GM23338 (cell line): ENCODE measurements at places on chromosomes 5 and 9. TPM values are rescaled to one million over a fixed set of nuclear protein-coding genes. Genes with fewer than 3 reads are reported as not detected.

DNA sequence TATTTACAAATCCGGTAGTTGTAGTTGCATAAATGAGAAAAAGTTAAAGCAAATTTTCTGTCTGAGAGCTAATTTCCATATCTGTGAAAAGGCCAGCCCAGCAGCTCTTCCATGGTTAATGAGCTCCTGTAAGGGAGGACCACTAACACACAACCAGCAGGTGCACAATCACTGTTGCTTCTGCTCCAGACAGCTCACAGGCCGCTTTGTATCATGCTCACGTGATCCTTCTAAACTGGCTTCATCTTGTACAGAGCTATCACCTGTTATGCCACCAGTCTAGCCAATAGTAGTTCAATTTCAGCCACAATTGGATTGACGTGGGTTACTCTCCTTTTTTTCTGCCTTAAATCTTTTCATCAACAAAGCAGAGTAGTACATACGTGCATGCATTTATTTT, 38.3 kb upstream of the FBXL17 start:
- H3K4me1 ChIP-seq: peaks cover 4% of the 10 kb centered on the region; the same call in 1 of the 2 replicates

DNA sequence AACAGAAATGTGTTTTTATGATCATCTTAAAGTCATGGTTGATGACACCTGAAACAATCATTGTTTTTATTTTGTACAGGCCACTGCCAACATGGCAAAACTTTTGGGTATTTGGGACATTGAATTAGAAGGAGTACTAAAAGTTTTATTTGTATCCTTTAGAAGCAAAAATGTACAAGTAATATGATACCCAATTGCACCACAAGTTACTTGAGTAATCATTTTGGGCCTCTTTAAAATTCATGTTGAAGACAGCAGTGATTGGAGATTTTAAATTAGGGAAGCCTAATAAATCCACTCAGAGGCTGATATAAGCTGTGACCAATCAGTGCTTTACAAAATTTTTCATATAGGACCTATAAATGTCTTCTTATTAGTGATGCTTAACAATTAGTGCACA, 212.9 kb downstream of the MARCHF11 start:
- no peaks in the 10 kb centered on the region for H3K27me3 ChIP-seq
- no peak for DNase-seq
- H3K27ac ChIP-seq: no peak overlapping the region

DNA sequence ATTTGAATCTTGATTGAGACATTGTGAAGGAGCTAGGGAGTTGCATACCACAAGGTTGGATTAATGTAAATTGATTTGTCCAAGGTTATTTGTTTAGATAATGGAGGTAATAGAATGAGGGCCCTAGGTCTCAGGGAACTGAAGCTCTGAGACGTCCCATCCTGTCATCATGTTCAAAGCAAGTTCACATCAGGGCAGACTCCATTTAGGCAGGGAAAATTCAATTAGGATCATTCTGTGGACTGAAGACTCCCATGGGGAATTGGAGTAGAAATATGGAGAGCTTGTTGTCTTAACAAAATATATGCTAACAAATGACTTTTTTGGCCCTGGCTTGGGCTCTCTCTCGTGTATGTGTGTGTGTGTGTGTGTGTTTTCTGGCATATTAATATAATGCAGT, 722.0 kb upstream of the ADAMTS16 start:
- H3K27me3 ChIP-seq: no peaks in the 10 kb centered on the region
- H3K36me3 ChIP-seq: no peaks in the 10 kb centered on the region
- no peaks in the 10 kb centered on the region for H3K4me1 ChIP-seq
- H3K4me3 ChIP-seq: no peak overlapping the region
- H3K27ac ChIP-seq: no peak overlapping the region

DNA sequence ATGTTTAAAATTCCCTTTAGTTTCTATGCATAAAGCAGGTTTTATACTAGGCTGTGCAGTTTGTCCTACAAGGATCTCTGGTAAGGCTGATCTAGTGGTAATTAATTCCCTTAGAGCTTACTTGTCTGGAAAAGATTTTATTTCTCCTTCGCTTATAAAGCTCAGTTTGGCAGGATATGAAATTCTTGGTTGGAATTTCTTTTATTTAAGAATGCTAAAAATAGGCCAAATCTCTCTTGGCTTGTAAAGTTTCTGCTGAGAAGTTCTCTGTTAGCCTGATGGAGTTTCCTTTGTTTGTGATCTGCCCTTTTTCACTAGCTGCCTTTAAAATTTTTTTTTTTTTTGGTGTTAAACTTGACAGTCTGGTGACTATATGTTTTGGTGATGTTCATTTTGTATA, 237.1 kb upstream of the TLE4 start:
- no peaks in the 10 kb centered on the region for H3K4me1 ChIP-seq
- no peaks in the 10 kb centered on the region for H3K36me3 ChIP-seq
- DNase-seq: no peak
- H3K4me3 ChIP-seq: no peak overlapping the region

Gene SPINK5
- total RNA-seq: 1.5 and 4.5 TPM in 2 replicates

- no peak overlapping the region for H3K27ac ChIP-seq
- peak; percentile 71 for DNase-seq
- H3K4me3 ChIP-seq: no peak overlapping the region
- no peaks in the 10 kb centered on the region for H3K27me3 ChIP-seq
- no peaks in the 10 kb centered on the region for H3K36me3 ChIP-seq
These were observed 10.4 kb upstream of the SLC30A5 start for GRCh38 chr5:69083412-69083811.

- H3K27ac ChIP-seq: no peak overlapping the region
- H3K4me1 ChIP-seq: no peaks in the 10 kb centered on the region
- no peak overlapping the region for H3K4me3 ChIP-seq
- no peaks in the 10 kb centered on the region for H3K36me3 ChIP-seq
- no peaks in the 10 kb centered on the region for H3K27me3 ChIP-seq
These were observed 85.8 kb downstream of the RIC1 start for GRCh38 chr9:5714501-5715401.

DNA sequence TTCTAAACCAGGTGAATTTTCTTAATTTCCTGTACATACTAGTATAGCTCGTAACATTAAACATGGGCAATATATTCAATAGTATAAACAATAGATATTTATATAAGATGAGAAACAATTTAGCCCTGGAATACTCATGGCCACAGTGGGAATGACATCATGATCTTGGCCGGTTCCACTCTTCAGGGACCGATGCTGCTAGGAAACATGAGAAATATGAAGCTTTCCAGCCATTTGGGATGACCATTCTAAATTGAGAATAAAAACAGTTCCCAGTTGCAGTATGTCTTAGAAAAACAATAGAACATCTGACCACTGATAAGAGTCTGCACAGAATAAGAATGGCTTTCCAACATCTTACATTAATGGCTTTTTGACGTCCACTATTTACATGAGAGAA, 33.3 kb upstream of the SLCO6A1 start:
- H3K4me1 ChIP-seq: no peaks in the 10 kb centered on the region
- H3K27ac ChIP-seq: no peak overlapping the region
- no peaks in the 10 kb centered on the region for H3K27me3 ChIP-seq
- H3K36me3 ChIP-seq: no peaks in the 10 kb centered on the region
- H3K4me3 ChIP-seq: no peak overlapping the region
- DNase-seq: no peak

Gene FIBCD1
- total RNA-seq: 4.4 and 15.5 TPM in 2 replicates
